ENCODE measurements at places on chromosomes 3 and 15. TPM values are rescaled to one million over a fixed set of nuclear protein-coding genes. Genes with fewer than 3 reads are reported as not detected.

NAALADL2 gene
- 8.0 TPM for polyA plus RNA-seq

GOLGA8R gene
- 0.74 TPM for polyA plus RNA-seq

CCPG1 gene
- polyA plus RNA-seq = 43.7 TPM

BNC1 gene
- 2.2 TPM for polyA plus RNA-seq

CDV3 gene
- polyA plus RNA-seq = 164 TPM

GRCh38 chr15:46460431-46461094, 825.7 kb downstream of the SQOR start:
- DNase-seq = no peak

C3orf85 gene
- polyA plus RNA-seq = not detected

DNA sequence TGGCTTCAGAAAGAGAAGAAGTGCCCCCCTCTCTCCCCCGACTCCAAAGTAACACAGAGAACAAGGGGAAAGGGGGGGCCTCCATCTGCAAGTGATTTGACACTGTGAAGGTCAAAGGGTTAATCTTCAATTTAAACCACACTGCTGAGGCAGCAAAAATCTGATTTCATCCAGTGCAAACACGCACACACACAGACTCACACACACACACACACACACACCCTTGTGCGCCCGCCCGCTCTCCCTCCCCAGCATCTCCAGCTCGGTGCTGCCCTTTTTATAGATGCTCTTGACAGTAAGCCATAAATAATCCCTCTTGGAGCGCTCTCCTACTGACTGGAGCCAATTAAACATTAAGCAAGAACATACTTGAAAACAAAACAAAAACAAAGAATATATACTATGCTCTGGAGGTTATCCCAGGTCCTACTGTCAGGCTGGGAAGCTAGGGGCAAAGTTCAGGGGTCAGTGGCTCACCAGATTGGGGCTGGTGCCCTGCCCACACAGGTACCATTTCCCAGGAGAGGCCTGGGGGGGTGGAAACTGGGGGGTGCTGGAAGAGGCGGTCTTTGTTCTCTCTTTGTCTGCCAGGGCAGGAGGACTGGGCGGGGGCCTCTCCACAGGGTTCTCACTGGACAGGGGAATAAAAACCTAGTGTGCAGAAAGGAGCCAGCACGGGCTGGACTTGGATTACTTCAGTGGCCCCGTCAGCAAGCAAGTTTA, 16.3 kb downstream of the BMF start:
- peak; percentile 76 for DNase-seq

NUDT16 gene
- 9.5 TPM for polyA plus RNA-seq

CRYGS gene
- polyA plus RNA-seq = 2.0 TPM

- DNase-seq = no peak
Observed at GRCh38 chr3:191774485-191774884, 313.5 kb downstream of the PYDC2 start.

DNA sequence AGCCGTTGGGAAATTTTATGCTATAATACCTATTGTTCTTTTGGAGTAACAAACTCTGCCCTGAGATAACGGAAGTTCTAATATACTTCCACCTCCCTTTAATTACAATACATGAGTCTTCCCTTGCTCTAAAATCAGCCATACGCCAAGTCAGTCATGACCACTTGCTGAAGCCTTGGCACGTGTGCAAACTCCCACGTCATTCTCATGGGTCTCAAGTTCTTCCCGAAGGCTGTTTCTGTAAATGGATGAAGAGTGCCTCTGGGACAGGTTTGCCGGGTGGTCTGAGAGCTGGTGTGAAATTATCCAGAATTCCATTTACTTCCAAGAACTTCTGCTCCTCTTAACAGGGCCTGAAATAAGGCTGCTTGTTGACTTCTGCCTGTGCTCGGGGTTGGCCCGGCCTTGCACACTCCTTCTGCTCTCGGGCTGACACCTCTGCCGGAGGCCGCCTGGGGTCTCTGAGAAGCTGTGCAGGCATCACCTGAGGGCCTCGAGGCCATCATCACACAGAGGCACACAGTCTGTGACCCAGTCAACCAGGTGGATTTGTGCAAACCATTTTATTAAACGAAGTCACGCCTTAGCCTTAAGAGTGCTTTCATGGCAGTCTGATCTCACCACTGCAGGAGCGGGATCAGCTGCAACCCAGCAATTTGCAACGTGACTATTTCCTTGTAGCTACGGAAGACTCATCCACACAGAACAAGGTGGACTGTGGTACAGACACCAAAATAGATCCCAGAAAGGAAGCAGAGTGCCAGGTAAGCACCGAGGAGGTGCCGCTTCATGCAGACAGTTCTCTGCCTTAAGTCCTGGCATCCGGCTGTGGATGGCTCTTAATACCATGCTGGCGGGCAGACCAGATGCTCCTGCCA, 120.1 kb downstream of the ADAMTS17 start:
- DNase-seq = no peak

- peak; percentile 80 for DNase-seq
Observed at GRCh38 chr15:39908186-39908585, 11.9 kb downstream of the GPR176 start.

DNA sequence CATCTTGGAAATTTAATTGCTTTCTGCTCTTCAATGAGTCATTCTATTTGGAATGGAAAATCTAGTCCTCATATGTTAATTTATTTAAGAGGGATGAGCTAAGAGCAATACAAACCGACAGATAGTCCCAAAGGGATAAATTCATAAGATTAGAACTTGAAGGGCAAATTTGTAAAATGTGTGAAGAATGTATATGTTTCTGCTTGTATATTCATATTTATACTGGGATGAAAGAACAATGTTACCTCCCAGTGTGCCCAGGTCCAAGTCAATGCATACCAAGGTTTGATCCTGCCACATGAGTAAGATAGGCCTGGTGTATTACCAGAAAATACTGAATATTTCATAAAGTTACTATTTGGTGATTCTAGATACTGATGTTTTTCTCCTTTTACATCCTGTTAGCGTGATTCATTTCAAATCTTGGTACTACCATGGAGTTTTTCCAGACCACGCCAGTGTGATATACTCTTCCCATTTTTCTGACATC, 255.6 kb upstream of the SEMA6D start:
- no peak for DNase-seq

- DNase-seq = no peak
Observed at GRCh38 chr3:157239082-157239704, 79.2 kb upstream of the CCNL1 start.

ZNF620 gene
- polyA plus RNA-seq = 0.69 TPM

DNA sequence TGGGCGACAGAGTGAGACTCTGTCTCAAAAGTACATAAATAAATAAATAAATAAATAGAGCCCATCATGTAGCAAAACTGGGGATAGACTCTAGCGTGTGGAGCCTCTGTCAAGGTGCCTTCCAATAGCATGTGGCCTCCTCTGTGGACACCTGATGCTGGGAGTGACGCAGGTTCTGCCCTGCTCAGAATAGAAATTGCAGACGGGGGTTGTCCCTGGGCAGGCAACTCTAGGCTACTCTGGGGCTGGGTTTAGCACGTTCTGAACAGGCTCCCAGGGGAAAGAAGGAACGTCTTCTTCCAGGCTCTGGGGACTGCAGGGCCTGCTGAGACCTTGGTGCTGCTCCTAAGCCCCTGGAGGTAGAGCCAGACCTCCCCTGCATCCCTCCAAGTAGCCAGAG, 65.3 kb downstream of the EPHB3 start:
- no peak for DNase-seq

DNA sequence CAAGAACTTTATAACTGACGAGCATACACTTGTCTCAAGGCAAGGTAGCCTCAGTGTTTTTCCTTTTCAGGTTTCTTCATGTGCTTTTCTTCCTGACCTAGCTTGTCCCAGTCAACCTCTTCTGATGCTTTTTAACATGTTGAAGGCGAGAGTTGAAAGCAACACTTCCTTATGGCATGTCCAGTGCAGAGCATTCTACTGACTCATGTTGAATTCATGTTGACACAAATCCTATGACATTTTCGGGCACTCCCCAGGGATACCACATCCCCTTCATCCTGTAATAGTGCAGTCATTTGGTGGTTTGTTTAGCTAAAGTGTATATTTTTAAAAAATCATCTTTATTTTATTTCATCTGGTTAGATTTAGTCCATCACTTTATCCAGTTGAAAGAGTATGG, 75.9 kb upstream of the CBLB start:
- peak; percentile 29 for DNase-seq

GPR171 gene
- polyA plus RNA-seq = not detected

DNA sequence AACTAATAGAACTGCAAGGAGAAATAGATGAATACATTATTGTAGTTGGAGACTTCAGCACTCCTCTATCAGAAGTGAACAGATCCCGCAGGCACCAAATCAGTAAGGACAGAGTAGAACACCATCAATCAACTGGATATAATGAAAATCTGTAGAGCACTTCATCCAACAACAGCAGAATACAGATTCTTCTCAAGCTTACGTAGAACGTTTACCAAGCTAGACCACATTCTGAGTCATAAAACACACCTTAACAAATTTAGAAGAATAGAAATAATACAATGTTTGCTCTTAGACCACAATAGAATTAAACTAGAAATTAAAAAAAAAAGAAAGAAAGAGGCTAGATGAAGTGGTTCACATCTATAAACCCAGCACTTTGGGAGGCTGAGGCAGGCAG, 70.7 kb upstream of the NEDD4 start:
- DNase-seq = no peak

HGD gene
- polyA plus RNA-seq = 0.14 TPM

DNA sequence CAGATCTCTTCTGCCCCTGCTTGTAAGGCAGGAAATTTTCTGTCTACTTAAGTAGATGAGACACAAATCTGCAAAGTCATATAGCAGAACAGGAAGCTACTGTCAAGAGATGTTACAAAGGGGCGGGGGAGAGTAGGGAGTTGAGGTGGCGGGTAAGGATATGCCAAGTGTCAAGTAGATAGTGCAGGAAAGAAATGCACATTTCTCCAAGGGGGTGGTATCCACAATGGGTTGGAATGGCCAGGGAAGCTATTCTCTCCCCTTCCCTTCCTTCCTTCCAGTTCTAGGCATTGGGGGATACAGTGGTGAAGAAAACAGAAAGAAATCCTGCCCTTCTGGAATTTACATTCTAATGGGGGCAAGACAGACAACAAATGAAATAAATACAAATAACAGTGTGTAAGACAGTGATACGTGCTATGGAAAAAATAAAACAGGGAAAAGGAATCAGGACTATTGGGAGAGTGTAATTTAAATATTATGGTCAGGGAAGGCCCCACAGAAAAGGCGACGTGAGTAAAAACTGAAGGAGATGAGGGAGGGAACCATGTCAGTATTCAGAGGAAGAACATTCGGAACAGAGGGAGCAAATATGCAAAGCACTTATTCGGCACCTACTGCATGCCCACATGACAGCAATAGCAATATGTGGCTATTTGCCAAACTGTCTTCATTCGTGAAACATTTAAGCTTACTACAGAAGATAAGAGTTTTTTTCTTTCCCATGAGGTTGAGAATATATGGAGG, 42.8 kb upstream of the RNU6-1 start:
- DNase-seq = no peak

GPR27 gene
- not detected for polyA plus RNA-seq

DNA sequence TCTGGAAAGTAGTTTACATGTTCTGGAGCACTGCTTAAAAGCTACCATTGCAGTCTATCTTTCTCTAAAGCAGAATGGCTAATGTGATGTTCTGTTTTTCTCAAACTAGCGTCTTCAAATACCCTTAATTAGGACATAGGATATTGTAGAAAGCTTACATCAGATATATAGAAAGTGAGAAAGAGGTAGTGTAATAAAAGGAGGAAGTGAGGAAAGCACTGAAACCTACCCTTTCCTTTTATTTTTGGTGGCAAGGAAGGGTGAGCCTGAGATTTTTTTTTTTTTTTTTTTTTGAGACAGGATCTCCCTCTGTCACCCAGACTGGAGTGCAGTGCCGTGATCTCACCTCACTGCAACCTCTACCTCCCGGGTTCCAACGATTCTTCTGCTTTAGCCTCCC, 9.4 kb downstream of the SENP2 start:
- no peak for DNase-seq

ESYT3 gene
- polyA plus RNA-seq = 0.01 TPM

DNA sequence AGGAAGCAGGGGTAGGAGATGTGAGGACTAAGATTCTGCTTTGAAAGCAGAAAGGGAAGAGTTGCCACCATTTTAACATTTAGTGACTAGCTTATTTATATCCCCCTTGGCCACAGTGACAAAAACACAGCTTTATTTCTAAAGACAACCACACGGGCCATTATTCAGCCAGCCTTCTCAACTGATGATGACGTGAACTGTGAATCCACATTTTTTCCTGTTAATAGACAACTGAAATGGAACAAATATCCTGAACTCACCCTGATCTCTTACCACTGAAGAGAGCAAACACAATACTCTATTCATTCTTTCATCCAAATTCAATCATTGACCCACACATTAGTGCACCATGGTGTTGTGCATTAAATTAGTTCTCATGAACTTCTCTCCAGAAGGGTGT, 145.1 kb downstream of the TNIK start:
- no peak for DNase-seq

GRCh38 chr3:126912027-126912422, 70.9 kb upstream of the PLXNA1 start:
- no peak for DNase-seq

DNA sequence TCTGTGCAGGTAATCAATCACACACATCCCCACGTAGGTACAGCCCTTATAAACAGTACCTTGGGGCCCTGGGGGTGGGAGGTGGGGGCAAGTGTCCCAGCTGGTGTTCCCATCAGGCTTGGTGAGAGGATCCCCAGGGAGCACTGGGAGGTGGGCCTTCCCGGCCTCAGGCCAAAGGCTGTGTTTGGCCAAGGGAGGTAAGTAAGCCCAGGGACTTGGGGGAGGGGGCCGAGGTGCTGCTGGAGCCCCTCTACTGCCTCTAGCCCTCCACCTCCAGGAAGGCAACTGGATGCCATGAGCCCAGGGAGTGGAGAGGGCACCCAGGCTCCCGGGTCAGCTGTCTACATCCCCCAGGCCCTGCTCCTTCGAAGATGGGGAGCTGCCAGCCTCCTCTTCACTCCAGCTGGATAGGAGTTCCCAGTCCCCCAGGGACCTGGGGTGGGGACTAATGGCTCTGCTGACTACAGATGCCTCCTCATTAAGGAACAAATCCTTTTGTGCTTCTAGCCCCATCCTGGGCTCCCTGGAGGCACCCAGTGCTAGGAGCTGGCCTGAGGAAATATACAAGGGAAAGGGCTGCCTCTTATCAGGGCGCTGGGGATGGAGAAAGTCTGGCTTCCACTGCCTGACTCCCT, 33.1 kb downstream of the RNU5B-1 start:
- no peak for DNase-seq

- peak; percentile 30 for DNase-seq
Observed at GRCh38 chr3:13543253-13543652, 5.7 kb upstream of the FBLN2 start.

GRCh38 chr3:61401359-61401758, 150.1 kb upstream of the FHIT start:
- no peak for DNase-seq

DNA sequence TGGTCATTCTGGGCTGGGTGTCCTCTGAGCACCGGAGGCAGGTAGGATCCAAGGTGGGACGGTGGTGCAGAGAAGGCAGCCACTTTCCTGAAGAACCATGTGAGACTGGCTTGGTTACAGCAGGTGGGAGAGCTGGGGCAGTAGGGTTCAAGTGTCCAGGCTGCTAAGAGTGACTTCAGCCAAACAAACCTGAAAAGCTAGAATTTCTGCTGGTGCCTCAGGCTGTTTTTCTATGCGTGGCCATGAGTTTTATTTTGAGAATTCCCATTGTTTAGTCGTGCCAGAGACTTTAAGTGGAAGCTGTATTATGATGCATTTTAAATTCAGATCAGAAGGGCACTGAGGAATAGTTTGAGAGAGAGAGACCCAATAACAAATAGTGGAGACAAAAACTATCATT, 20.1 kb downstream of the USP13 start:
- DNase-seq = no peak

DPPA4 gene
- polyA plus RNA-seq = not detected

GRCh38 chr3:57169872-57170623, 4.9 kb upstream of the IL17RD start:
- DNase-seq = peak; percentile 8
